Central memory CD8-positive, alpha-beta T cell (primary cell): ENCODE measurements at places on chromosomes 1 and 21.

DNA sequence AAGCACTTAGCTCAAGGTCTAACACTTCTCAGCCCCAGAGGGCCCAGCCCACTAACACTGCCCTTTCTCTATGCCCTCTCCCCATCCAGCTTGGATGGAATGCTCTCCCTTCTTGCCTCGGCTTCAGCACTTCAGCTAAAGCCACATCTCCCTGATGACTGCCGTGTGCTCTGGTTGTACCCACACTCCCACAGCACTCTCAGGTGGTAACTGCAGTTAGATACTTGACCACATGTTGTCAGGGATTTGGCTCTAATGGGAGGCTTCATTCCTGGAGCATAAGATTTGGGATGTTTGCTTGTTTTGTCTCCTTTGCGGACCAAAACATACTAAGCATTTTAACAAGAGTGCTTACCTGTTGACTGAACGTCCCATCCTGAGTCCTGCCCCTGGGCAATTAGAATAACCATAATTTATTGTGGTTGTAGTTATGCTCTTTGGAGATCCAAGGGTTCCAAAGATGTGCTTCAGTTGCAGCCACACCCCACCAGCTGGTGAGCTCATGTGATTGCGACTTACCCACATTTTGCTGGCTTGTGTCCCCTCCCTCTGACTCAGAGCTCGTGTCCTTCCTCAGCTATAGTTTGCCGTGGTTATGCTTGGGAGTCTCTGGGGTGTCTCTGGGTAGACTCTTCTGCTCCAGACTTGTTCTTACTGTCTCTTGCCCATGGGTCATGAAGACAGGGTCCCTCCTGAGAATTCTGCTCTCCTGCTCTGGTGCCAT lies 7.7 kb upstream of the SLC26A9 start:
- no peak overlapping the region for H3K4me3 ChIP-seq
- H3K4me1 ChIP-seq, result no peaks in the 10 kb centered on the region
- H3K36me3 ChIP-seq, result no peaks in the 10 kb centered on the region
- H3K27me3 ChIP-seq, result peaks cover 31% of the 10 kb centered on the region
- no peak for DNase-seq

GRCh38 chr1:67345556-67345955 lies 37.9 kb downstream of the IL12RB2 start:
- peaks cover 20% of the 10 kb centered on the region for H3K4me1 ChIP-seq
- H3K36me3 ChIP-seq, result no peaks in the 10 kb centered on the region
- H3K27me3 ChIP-seq, result no peaks in the 10 kb centered on the region

DNA sequence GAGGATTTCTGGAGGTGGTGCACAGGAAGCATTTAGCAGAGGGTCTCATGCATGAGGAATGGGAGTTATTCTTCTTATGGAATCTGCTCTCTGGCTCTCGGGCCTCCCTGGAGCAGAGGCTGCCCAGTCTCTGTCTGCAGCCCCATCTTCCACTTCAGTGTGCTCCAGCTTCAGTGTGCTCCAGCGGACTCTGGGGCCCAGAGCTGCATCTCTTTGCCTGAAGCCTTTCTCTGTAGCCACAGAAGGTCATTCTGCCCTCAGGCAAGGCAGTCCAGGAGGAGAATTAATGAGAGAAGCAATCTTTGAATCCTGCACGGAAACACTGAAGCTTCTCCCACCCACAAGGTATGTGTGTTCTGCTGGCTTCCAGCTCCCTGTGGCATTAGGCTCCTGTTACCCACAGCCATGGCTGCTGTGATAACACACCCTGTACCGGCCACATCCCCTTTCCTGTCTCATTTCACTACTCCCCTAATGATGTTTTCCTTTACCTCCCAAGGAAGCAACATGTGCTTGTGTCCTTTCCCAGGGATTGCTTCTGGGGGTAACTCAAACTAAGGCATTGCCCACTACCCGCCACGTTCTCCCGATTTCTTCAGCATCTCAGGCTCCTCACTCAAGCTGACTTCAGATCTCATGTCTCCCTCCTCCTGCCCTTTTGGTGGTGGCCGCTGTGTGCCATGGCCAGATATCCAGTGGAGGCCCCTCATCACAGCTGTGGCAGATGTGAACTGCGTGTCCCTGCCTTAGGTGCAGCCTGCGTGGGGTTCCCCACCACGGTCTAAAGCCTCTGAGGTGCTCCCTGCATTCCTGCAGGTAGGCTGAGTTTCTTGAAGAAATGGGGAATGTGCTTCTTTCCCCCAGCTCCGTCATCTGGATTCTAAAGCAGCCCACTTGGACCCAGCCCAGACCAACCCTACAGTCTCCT lies 181.2 kb upstream of the GALNT2 start:
- no peak for DNase-seq
- H3K4me1 ChIP-seq, result no peaks in the 10 kb centered on the region
- H3K27ac ChIP-seq, result no peak overlapping the region
- no peaks in the 10 kb centered on the region for H3K36me3 ChIP-seq
- no peak overlapping the region for H3K4me3 ChIP-seq
- peaks cover 59% of the 10 kb centered on the region for H3K27me3 ChIP-seq

DNA sequence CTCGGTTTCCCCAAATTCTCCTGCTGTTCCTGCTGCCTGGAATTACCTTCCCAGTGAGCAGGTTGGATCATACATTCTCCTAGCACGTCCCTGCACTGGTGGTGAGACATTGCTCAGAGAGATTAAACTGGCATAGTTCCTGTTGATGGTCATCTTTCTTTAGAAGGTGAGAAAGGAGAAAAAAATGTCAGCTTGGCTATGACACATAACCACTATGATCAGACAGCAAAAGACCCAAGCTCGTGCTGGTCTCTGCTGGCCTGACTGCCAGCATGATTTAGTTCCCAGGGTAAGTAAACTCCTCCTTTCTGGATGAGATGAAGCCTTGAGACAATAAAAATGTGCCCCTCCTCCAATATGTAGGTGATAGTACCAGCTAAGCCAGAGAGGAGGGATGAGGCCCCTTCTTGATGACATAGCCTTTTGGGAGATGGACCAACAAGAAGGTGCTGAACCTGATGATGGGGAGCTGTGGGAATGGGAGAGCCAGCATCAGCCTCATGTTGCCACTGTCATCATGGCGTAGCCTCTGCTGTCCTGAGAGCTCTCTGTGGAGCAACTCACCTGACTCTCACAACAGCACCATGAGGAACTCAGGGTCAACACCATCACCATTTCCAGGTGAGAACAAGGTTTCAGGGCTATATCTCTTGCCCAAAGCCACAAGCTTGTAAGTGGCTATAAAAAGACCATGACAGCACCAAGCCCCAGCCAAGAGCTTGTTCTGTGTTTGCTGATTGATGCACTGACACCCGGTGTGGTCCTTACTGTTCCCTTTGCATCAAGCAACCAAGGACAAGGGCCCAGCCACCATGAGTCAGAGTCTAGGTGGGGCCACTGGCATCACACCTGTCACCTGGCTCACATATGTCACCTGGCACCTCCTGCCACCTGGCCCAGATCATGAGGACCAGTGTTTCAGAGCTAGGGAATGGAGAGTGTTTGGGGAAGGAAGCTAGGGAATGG lies 200.0 kb downstream of the MATN1 start:
- no peak overlapping the region for H3K27ac ChIP-seq
- DNase-seq, result no peak
- H3K4me3 ChIP-seq, result no peak overlapping the region
- H3K27me3 ChIP-seq, result peaks cover 47% of the 10 kb centered on the region

DNA sequence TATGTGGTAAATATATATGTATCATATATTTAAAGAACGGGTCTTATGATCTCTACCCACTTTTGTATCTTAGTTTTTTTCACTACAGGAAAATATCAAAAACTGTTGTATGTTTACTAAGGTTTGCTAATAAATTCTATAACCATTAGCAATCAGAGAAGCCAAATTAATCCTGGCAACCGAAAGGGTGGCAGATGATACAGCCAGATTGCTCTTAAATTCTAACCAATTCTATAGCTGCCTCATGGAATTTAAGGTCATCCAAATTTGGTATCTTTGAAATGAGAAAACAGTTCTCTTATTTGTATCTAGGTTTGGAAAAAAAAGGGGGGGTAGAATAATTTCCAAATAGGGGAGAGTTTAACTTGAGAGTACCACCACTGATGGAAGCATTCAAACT lies 591.2 kb downstream of the SMYD3 start:
- peaks cover 5% of the 10 kb centered on the region for H3K4me1 ChIP-seq
- no peak overlapping the region for H3K27ac ChIP-seq
- no peaks in the 10 kb centered on the region for H3K27me3 ChIP-seq
- no peak for DNase-seq
- H3K36me3 ChIP-seq, result no peaks in the 10 kb centered on the region
- H3K4me3 ChIP-seq, result no peak overlapping the region

DNA sequence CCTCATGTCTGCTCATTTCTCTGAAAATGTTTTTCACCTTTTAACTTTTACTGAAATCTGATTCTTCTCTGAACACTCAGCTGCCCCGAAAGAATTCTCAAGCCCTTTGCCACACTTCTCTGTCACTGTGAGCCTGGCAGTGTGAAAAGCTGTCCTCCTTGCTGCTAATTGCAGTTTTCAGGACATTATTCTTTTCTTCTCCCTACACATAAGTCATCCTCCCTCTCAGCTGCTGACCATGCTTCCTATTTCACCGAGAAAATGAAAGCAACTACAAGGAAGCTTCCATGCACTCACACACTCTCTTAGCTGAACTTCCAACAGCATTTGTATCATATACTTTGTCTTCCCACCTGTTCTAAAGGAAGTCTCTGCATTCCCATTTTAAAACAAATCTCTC lies 15.8 kb downstream of the OLFM3 start:
- H3K36me3 ChIP-seq, result no peaks in the 10 kb centered on the region
- no peaks in the 10 kb centered on the region for H3K27me3 ChIP-seq
- H3K4me1 ChIP-seq, result no peaks in the 10 kb centered on the region
- H3K4me3 ChIP-seq, result no peak overlapping the region
- no peak overlapping the region for H3K27ac ChIP-seq
